ENCODE measurements at places on chromosomes 11 and 22.

GRCh38 chr11:47854667-47855066 lies 6.5 kb upstream of the NUP160 start:
- DNase-seq = no peak

DNA sequence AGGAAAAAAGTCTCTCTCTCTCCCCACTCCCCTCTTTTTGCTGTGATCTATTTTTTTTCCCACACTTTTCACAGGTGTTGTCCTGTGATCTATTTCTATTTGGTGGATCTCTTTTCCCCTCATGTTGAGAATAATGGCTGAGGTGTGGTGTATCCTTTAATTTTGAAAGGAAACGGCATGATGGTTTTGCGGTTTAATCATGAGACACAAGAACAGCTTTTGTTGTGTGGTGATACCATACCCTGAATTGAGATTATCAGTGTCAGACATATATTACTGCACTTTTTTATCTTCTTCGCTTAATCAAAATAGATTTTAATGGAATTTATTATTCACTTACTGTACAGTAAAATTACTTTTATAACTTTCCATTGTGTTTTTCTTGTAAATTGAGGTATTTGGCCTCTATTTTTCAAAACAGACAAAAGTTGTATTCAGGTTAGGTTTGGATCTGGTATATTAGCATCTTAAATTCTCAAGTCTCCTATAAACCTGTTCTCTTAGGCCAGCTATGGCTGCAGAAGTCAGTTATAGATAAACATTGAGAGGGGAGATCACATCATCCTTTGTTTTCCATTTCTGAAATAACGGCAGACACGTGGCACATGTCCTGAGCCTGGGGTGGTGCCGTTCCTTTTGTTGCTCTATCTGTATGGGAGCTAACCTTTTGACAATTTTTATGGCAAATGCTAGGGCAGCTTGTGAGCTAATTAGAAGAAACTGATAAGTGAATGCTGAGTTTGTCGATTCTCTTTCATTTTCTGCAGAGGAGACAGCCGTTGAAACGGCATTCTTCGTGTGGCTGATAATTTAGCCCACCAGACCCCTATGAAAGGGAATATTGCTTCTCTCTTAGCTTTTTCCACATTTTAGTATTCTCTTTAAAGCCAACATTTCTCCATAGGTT lies 25.8 kb downstream of the NF2 start:
- DNase-seq = no peak

DNA sequence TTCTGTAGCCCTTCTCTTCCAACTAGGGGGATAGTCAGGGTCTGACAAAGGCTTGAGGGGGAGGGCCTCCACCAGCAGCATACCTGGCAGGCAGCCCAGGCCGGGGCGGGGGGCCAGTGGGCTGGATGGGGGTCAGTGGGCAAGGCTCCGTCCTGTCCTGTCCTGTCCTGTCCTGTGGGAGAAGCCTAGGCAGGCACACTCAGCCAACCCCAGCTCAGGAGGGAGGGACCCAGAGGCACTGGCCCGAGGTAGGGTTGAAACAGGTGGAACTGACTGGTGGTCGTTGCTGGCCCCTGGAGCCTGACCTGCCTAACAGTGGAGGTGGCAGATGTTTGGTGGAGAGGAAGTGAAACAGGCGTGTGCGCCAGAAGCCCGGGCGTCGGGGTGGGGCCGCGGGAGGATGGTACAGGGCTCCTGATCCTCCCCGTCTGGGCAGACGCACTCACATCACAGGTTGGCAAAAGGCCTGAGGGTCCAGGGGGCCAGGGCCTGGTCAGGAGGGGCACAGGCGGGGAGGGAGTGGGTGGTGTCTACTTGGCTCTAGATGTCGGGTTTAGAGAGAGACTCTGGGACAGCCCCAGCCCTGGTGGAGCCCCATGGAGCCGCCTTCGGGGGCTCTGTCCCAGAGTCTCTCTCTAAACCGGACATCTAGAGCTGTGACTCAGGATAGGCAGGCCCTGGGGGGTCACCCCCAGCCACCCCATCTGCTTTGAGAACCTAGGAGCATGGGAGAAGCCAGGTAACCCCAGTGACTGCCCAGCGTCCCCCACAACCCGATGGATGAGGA lies 32.5 kb upstream of the GRAMD4 start:
- no peak for DNase-seq

DNA sequence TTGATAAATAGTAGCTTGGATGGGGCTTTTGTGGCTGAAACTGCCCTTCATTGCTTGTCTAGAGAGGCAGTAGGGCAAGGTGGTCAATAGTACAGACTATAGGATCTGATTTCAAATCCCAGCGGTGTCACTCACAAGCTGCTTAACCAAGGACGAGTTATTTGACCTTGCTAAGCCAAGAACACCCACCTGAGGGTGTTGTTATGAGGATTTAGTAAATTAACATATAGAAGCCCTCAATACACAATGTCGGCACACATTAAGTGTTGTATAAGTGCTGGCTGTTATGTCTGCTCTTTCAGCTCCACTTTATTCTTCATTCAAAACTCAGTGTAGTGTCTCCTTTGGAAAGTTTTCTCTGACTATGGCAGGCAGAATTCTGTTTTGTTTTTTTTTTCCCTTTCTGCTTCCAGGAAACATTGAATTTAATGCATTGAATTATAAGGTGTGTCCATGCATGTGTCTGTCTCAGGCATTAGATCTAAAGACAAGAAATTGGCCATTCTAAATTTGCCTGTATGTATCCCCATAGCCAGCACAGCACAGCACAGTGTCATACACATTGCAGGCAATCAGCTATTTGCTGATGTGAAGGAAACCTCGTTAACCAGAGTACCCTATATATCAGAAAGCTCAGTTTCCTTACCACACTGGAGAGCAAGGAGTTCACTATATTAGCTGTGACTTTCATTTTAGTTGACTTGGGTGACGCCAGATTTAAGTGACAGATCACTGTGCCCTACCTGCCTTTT lies 212.1 kb downstream of the NELL1 start:
- DNase-seq = no peak

DNA sequence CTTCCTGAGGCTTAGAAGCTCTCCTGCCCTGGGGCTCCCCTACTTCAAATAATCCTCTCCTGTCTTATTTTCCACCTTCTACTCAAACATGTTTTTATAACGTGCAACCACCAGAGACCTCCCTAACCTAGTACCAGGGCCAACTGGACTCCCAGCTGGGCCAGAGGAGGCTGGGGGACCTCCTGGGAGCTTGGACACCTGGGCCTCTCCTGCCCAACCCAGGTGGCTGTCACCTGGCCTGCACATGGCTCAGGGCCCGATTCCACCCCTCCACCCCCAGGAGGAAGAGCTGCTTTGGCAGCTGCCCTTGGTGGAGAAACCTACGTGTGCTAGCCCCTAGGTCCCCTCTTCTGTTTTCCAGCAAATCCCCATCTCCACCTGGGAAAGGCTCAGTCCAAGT lies 105.2 kb downstream of the ABTB2 start:
- DNase-seq = no peak

GRCh38 chr22:42682113-42682851 lies 33.1 kb upstream of the CYB5R3 start:
- DNase-seq = no peak

DNA sequence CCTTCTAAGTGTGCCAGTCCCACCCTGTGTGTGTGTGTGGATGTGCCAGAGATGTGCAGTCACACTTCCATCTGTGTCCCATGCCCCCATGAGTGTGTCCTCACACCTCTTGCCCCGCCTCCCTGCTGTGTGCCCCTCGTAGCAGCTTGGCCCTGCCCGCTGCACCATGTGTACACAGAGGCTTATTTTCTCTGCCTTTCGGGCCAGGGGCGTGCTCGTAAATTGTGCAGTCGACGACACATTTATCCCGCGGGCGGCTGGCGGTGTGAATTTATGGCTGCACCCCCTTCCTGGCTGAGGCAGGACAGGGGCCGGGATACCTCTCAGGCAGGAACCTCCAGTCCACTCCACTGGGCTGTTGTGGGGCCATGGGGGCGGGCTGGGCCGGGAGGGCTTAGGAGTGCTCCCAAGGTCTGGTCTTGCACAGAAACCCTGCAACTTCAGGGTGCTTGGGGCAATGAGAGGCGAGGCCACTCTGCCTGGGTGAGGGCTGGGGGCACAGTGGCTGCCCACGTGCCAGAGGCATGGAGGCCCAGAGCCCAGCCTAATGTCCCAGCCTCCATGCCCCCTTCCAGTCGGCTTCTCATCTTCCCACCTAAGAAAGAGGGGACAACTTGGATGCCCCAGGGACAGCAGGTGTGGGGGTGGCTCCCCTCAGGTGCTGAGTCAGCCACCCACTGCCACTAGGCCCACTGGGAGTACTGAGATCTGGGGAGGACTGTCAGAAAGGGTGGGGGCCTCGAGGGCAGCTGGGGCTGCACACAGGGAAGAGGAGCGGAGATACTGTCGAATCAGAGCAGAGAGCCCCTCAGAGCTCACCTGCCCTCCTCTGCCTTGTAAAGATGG lies 12.5 kb downstream of the GP1BB start:
- no peak for DNase-seq

GRCh38 chr11:125772834-125773505 lies 5.7 kb downstream of the PATE2 start:
- no peak for DNase-seq

DNA sequence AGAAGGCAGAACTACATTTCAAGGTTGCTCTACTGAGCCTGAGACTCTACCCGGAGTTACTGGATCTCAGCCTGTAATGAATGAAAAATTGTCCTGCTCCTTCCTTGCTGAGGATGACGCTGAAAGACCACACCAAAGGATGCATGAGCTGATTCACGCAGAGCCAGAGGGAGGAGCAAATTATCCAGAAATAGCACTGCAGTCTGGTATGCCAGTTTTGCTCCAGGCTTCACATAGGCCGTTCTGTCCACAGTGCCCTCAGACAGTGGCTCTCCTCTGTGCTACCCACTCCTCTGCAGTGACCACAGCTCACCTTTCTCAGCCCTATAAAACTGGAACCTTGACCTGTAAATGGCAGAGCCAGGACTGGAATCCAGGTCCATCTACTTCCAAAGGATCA lies 79.3 kb upstream of the GALNT18 start:
- no peak for DNase-seq

- DNase-seq = no peak
These were observed 11.7 kb downstream of the RAC2 start for GRCh38 chr22:37232140-37232998.

- DNase-seq = no peak
These were observed 261.9 kb upstream of the PLET1 start for GRCh38 chr11:112522536-112522935.

DNA sequence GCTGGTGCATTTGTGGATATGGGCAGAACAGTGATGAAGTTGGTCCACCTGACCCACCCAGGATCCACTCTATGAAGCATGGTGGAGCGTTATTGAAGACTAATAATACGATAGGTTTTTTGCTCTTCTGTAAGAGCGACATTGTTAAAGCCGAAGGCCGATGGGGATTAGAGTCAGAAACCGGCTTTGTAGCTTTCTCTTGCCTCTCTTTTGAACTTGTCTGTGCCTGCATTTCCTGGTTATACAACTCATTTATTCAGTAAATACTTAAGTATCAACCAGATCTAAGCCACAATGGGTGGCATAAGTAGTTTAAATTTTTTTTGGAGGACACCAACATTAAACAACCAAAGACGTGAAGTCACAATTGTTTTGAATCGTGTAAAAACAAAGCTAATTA lies 93.4 kb downstream of the ARHGAP42 start:
- DNase-seq = no peak

DNA sequence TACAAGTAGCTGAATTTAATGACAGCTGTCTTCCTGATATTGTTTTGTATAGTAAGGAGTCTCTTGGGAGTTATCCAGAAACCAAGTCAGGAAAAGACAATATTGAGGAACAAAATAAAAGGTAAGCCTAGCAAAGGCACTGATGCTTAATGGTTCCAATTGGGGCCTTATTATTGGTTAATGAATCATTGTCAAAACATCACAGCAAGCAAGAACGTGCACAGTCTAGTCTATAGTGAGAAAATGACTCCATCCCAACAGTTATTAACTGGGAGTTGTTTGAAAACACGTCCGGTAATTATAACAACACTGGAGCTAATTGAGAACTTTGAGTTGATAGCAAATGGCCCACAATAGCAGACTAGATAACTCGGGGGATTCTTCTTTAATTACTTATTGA lies 17.7 kb downstream of the BSX start:
- no peak for DNase-seq

DNA sequence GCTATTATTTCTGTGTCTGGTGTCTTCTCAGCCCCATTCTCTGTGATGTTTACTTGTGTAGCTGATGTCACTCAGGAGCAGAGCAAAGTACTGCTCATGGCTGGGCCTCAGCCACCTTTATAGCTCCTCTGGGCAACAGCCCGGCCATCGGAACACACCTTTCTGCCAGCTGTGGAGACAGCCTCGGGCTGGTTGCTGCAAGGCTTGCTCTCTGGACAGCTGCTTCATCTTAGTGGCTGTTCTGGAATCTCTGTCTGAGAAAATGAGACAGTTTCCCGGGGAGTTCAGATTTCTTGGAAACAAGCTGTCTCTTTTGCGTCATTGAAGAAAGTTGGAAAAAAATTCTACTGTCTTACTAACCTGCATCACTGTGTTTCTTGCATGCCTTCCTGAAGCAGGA lies 20.0 kb downstream of the THY1 start:
- DNase-seq = no peak

GRCh38 chr11:8988329-8989234 lies 15.2 kb downstream of the NRIP3 start:
- no peak for DNase-seq

DNA sequence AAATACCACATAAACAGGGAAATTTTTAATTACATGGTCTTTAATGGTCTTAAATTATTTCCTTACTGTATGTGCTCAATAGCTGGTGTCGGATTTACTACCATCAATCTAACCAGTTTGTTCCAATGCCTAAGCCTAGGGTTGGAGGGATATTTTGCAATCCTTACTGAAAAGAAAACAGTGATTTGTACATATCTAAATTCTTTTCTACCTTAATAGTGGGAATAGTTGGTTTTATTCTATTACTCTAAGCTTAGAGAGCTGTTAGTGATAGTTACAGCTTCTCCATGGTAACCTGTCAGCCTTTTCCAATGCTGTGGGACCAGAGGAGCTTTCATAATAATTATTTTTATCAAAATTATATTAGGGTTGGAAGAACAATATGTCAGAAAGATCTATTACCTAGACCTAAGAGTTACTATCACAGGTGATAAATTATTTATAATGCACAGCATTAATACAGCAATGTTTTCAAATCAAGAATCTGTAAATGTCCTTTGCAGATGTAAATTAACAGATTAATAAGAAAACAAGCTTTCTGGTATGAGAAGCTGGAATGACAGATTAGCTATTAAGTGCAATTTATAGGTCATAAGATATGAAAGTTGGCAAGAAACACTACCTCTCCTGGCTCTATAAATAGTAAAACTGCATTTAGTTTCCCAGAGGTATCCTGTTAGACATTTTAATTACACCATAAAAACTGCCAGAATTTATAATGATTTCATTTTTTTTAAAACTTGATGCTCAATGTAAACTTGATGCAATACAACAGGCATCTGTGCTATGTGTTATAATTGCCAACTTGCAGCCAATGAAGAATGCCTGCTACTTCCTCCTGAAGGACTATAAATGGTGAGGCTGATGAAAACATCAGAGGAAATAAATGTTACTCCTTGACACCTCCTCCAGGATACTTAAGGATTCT lies 262.0 kb upstream of the PITPNB start:
- no peak for DNase-seq

- DNase-seq = no peak
These were observed 7.5 kb downstream of the ALG8 start for GRCh38 chr11:78131956-78132355.
